Non-pigmented ciliary epithelial cell (primary cell): ENCODE measurements at places on chromosomes 7 and 10.

DNA sequence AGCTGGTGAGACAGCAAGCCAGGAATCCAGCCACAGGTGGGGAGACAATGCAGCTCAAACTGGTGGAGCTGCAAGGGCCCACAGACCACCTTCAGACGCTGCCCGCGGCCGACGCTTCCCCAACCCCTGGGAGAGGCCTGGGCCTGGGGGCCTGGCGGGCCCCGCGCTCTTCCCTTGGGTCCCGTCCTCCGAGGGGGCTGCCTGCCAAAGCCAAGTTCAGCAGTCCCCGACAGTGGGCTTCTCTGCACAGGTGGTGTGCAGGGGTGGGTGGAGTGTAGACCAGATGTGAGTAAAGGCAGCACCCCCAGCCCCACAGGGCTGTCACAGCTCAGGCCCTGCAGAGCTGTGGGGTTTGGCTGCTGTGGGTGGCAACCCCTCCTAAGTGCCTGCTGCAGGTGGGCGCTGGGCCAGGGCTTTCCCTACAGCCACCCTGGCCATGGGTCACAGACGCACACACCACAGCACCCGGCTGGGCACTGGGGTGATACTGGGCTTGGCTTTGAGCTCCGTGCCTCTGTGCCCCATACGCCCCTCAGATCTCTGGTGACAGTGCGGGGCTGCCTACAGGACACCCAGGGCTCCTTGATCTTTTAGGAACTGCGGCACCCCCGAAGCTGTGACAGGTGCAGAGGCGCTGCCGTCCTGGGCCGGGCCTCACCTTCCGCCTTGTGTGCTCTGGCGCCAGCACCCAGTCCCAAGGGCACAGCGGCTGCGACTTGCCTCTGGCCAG, 20.5 kb downstream of the BNIP3 start:
- DNase-seq, result no peak

DNA sequence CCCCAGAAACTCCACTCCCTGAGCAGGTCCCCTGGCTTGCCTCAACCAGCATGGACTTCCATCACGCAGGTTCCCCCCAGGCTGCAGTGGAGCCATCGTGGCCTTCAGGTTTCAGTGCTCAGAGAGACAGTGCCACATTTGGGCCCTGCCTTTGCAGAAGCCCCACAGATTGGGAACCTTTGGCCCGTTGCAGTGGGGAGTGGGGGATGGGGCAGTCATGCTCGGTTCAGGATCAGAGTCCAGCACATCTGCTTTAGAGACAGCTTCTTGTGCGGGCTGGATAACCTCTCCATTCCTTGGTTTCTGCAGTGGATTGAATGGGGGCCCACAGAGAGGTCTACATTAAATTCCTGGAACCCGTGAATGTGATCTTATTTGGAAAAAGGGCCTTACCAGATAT, 183.9 kb downstream of the EBF3 start:
- no peak for DNase-seq

DNA sequence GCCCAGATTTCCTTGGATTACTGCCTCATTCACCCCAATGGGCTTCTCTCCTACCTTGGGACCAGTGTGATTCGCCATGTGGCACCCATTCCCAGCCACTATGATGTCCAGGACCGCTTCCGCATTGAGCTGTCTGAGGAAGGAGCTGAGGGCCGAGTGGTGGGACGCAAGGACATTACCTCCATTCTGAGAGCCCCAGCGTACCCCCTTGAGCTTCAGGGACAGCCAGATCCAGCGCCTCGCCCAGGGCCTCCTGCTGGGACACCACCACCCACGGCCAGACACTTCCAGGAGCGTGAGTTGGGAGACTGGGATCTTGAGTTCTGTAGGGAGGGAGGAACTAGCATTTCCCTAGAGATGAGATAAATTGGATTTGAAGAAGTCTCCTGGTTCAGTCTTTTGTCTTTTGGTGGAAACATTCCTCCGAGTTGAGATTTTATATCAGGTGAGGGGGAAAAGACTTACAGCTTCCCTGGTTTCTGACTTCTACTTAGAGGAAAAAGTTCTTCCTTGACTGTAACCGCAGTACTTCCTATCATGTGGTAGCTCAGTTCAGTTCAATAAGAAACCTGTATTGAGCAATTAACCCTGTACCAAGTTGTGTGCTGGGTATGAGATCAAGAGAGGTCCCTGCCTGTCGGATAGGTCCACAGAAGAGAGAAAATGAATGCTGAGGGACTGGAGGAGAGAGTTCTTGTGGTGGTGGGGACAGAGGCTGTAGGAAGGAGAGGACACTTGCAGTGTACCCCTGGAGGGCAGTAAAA, 1.3 kb downstream of the MOSPD3 start:
- DNase-seq, result no peak

GRCh38 chr10:64096941-64097340, 575.7 kb downstream of the REEP3 start:
- no peak for DNase-seq

DNA sequence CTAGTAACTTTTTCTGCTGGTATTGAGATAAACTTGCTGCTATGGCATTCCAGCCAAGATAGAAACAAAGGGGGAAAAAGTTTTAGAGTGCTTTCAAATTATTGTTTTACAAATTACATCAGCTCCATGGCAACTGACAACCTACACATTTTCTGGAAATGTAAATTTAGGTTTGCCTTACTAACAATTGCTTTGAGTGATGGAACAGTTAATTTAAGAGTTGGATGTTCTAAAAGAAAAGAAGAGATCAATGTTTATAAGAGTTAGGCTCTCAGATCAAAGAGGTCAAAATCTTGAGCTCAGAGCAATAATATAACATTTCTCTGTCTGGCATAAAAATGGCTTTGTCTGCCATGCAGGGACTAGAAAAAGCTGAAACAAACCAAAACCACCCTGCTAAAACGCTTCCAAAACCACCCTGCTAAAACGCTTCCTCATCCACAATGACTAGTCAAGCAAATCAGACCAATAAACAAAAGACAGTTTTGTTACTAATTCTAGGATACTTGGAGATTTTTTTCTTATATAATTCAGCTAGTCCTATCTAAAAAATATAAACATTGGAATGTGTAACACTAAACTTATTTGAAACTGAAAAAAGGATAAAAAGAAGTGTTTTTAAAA, 32.3 kb downstream of the ORC5 start:
- DNase-seq, result no peak

DNA sequence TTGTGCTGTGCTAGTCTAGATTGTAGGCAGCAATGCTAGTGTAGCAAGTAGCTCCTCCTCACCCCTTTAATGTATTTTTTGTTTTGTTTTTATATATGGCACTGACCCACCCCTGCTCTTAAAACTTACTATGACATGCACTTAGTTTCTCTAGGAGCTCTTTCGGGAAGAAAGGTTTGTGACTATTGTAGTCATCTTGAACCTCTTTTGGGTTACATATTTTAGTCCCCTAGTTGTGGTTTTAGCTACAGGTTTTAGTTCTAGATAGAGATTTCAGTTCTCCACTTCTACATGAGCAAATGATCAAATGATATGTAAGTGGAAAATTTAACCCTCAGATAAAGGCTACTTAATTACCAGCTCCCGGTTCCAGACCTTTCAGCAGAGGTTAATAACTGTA, 14.9 kb downstream of the MINPP1 start:
- DNase-seq, result no peak

GRCh38 chr7:46611508-46611907, 690.4 kb upstream of the IGFBP3 start:
- DNase-seq, result no peak

GRCh38 chr10:31242902-31243301, 76.1 kb upstream of the ZEB1 start:
- DNase-seq, result peak; percentile 85

DNA sequence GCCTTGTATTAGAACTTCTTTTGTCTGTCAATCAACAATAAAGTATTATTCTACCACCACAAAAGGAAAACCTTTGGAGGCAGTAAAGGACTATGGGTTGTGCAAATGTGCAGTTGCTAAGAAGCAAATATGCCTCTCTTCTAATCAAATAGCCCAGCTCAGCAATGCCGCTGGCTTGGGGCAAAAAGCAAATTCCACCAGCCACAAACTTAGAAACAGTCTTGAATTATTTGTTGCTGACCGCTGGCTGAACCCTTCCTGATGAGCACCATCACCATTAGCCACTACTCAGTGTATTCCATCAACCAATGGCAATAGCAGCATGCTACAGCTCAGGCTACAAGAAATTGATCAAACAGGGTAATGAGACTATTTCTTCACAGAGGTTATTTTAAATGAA, 51.0 kb downstream of the SKAP2 start:
- no peak for DNase-seq
